ENCODE measurements at places on chromosomes 6 and 20.

DNA sequence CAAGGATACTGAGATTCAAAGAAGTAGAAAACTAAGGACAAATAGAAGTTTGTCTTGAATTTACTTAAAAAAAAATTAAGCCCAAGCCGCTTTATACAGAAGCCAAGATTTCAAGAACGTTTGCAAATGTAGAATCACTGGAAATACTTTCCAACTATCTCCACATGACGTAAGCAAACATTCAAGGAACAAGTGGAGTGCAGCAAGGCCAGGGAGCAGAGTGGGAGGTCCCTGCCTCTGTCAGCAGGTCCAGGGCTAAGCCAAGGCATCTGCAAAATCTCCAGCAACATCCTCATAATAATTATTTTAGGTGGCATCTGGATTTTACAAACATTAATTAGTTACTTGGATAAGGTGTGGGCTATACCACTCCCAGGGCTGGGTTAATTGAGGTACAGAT is 60.1 kb upstream of the AKIRIN2 start:
- no peak for DNase-seq

DNA sequence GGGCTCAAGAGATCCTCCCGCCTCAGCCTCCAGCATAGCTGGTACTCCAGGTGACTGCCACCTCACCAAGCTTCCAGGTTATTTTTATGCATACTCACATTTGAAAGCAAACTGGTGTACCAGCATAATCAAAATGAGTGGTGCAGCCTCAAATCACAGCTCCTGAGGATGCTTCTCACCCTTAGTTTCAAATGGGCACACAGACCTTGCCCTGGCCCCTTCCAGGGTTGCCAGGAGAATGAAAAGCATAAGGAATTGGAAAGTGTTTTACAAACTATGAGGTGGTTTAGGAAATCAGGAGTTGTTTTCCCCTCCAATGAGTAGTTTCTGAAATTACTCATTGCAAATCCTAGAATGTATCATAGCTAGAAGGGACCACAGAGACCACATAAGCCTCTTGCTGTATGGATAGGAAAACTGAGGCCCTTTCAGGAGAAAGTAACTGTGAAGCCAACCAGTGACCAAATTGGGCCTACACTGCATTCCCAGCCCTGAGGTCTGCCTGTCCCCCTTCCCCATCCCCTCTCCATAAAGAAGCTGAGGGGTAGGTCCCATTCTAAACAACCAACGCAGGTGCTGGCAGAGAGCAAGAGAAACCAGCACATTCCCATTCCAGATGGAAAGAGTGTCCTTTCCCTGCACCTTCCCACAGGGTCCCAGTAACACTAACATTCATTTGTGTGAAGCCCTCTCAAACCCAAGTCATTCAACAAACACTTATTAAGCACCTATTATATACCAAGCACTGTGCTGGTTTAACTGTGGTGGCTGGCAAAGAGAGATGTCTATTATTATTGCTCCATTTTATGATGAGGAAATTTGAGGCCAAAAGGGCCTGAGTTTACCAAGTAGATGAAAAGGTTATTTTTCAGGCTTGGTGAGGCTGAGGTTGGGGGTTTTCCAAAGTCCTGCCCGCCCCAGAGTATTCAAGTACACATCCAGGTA is 2.1 kb upstream of the E2F1 start:
- no peak for DNase-seq

GRCh38 chr6:108760126-108761050 is 87.8 kb upstream of the ARMC2 start:
- peak; percentile 17 for DNase-seq

DNA sequence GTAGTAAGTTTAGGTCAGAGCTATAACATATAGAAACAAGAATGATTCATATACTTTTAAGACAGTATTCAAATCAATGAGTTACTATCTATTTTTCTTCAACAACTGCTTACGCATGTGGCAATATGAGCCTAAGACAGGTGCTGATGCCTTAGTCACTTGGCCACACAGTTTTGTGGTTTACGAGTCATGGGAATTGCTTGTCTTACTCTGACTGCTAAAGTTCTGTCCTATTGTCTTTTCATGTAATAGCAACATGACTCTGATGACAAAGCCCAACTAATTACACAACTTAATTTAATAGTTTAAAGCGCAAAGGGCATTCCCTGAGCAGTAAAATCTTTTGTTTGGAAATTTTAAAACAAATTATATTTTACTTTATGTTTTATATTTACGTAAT is 159.3 kb upstream of the CENPW start:
- peak; percentile 81 for DNase-seq

GRCh38 chr20:32834972-32835371 is 15.2 kb downstream of the MAPRE1 start:
- no peak for DNase-seq

- no peak for DNase-seq
Observed at GRCh38 chr6:1825277-1825676, 215.6 kb downstream of the FOXC1 start.

DNA sequence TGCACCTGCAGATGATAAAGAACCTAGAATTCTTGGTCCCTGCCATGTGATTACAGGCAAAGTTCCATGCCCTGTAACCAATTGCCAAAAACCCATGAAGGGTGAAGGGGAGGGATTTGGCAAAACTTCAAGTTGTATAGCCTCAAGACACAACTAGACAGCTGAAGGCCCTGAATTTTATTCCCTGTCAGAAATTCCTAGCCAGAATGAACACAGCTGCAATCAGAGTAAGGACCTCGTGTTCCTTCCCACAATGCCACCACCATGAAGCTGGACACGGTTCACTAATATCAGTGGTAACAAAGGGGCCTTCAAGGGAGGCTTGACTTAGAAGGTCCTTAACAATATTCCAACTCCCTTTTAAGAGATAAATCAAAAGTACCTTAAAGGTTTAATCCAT is 22.5 kb upstream of the IRAK1BP1 start:
- no peak for DNase-seq

DNA sequence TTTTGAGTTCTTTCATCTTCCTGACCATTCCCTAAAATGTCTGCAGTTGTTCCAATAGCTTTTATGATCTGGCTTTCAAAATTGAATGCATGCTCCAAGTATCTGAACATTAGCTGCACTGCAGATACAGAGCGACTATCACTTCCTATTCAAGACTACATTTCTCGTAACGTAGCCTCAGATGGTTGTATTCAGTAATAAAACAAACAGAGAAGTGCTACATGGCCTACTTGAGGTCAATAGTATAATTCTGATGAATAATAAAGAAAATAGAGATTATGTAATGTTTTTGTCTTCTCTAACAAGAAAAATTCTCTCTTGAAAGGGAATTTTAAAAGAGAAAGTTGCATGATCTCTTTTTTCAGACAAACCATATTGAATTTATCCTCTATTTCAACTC is 333.9 kb upstream of the IRAK1BP1 start:
- DNase-seq: no peak
